Activated CD8-positive, alpha-beta memory T cell treated with anti-CD3 and anti-CD28 coated beads for 24 hours (primary cell): ENCODE measurements at places on chromosomes 6 and 20.

GRCh38 chr20:53643031-53643832 lies 49.6 kb upstream of the ZNF217 start:
- DNase-seq: peak; percentile 78

- DNase-seq: no peak
Observed at GRCh38 chr6:21244897-21245470, 348.6 kb upstream of the SOX4 start.

- no peak for DNase-seq
Observed at GRCh38 chr6:36210182-36210581, 13.6 kb downstream of the BRPF3 start.

GRCh38 chr6:46985943-46986342 lies 56.2 kb downstream of the ADGRF1 start:
- no peak for DNase-seq

DNA sequence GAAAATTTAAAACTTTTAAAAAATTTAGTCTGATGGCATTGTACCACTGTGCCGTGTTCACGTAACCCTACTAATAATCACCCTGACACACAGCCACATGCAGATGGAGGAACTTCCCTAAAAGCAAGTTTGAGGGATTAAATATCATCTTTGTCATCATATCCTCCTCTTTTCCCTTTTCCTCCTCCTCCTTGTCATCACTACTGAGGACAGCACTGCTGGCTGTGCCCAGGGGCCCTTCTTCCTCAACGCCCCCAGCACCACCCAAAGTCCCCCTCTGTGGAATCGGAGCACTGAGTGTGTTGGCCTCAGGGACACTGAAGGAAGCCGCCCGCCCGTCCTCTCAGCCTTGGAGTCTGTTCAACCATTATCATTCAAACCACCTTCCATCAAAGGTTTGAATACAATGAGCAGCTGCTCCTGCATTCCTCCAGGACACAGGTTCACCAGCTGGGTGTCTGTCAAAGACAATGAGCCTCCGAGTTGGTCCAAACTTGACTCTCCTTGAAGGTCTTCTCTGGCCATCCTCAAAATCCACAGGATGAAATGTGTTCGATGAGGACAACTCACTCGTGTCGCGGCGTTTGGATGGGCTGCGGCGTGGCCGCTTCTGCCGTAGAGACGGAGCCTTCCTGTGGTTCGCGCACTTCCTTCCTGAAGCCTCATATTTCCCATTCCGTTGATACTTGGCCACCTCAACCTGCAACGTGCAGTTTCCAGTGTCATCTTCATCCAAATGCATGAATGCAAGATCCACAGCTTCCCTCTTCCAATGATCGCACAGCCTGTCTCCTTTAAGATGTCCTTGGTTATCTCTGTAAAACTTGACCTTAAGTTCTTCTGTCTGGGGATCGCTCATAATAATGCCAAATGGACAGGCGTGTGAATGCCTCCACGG lies 23.3 kb downstream of the NQO2 start:
- peak; percentile 77 for DNase-seq

DNA sequence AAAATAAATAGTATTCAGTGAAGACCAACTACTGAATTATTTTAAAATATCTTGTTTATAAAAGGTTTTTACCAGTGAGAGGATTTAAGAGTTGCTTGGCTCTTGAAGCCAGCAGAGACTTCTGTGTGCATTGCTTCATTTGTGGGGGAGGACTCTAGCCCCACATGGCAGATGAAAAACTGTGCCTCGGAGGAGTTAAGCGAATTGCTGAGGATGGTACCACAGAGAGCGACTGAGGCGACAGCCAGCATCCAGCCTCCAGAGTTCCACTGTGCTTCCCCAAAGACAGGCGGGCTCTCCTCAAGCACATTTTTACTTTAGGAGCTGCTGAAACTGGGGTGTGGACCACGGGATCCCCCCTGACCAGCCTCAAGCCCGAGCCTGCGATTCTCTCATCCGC lies 80.7 kb downstream of the THBS2 start:
- DNase-seq: no peak

GRCh38 chr20:2783908-2784566 lies 16.4 kb downstream of the CPXM1 start:
- DNase-seq: no peak

GRCh38 chr6:61953851-61954250 lies 332.2 kb downstream of the KHDRBS2 start:
- no peak for DNase-seq

- no peak for DNase-seq
Observed at GRCh38 chr6:51098246-51098645, 279.6 kb downstream of the TFAP2B start.

- no peak for DNase-seq
Observed at GRCh38 chr6:96786336-96786735, 50.9 kb downstream of the GPR63 start.

GRCh38 chr6:68497927-68498326 lies 137.2 kb upstream of the ADGRB3 start:
- no peak for DNase-seq

DNA sequence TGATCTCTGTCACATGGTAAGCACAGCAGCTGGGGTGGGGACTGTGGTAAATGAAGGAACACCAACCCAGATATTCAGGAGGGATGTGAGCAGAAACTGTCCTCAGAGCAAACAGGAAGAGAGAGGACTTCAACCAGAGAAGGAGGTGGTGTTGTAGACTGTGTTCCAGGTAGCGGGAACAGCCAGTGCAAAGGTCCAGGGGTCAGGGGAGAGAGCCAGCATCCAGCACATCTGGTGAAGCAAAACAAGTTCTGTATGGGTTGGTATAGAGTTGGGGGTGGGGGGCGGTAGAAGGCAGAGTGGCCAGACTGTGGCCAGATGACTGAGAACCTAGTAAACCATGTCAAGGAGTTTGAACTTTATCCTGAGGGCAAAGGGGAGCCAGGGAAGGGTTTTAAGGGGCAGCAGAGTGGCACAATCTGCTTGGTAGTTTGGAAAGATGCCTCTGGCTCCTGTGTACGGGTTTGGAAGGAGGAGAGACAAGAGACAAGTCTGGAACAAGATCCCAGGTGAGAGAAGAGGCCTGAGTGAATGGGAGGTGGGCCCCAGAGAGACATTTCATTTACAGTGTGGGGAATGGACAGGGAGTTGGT lies 27.8 kb upstream of the TTPAL start:
- no peak for DNase-seq

DNA sequence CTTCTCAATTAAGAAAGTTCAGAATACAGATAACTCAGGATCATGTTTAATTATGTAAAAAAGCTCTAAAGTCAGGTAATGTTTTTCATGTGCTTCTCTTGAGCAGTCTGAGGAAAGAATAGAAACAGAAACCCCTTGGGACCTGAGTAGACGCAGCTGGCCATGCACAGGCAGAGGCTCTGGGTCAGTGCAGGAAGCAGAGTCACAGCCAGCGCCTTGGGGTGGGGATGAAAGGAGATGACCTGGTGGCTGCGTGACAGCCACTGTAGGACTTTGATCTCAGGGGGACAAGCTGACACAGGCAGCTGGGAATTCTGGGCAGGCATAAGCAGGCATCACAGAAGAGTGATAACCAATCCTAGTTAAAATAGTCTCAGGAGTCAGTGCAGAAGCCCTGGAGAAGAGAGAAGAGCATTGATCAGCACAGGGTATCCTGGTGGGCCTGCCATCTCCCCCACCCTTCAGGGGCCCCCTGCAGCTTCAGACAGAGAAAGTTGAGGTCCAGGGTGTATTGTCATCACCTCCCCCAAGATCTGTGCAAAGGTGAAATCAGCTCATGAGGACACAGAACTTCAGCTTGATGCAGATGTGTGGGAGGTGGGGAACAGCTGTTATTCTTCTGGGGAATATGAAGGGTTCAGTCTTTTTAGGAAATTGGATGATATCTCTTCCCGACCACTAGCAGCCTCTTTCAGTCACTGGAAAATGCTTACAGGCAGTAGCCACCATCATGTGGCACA lies 6.4 kb downstream of the HLA-DQB1 start:
- no peak for DNase-seq

GRCh38 chr6:163287626-163288025 lies 126.9 kb upstream of the QKI start:
- DNase-seq: no peak

GRCh38 chr20:44684047-44684967 lies 30.9 kb upstream of the CCN5 start:
- DNase-seq: no peak
